Thoracic aorta (tissue), 2 donors: ENCODE measurements at places on chromosomes 2 and 18.

GRCh38 chr2:237561221-237561620 is 5.2 kb upstream of the PRLH start:
- H3K4me1 ChIP-seq = no peaks in the 10 kb centered on the region
- H3K27ac ChIP-seq = no peak overlapping the region
- no peak overlapping the region for H3K4me3 ChIP-seq

DNA sequence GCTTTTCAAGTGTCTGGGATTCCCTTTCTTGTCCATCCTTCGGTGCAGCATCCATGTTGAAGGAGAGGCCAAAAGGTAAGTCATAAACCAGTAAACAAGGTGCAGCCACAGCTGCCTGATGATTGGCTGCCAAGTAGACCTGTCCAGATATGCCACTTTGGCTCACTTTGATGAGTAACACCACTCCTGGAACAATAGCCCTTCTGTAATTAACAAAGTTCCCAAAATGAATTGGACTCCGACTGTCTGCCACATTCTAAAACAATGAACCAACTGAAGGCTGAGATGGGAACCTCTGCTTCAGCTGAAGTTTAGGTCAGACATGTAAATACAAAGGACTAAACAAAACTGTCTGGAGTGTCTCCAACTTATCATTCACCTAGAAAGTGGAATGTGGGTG is 82.2 kb upstream of the LGALSL start:
- no peak overlapping the region for H3K4me3 ChIP-seq
- no peak overlapping the region for H3K27ac ChIP-seq
- H3K4me1 ChIP-seq = peaks cover 7% of the 10 kb centered on the region
- no peaks in the 10 kb centered on the region for H3K36me3 ChIP-seq
- no peak for DNase-seq

DNA sequence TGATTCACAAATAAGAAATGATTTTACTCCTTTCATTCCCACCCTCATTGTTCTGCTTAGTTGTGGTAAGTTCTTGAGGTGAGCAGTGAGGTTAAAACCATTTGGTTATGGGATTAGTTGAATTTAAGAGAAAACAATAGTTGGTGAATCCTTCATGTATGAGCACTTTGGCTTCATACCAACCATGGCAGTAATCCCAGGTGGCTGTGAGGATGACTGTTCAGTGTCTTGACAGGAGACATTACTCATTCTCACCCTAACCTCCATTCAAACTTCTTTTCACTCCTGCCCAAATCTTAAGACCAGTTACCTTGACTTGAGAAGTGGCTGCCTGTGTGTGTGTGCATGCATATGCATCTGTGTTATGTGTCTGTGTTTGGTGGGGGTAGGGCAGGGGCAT is 143.1 kb downstream of the SETBP1 start:
- H3K27ac ChIP-seq = no peak overlapping the region
- H3K4me3 ChIP-seq = no peak overlapping the region
- DNase-seq = no peak
- H3K4me1 ChIP-seq = peaks cover 43% of the 10 kb centered on the region
- no peaks in the 10 kb centered on the region for H3K36me3 ChIP-seq
- H3K27me3 ChIP-seq = no peaks in the 10 kb centered on the region

DNA sequence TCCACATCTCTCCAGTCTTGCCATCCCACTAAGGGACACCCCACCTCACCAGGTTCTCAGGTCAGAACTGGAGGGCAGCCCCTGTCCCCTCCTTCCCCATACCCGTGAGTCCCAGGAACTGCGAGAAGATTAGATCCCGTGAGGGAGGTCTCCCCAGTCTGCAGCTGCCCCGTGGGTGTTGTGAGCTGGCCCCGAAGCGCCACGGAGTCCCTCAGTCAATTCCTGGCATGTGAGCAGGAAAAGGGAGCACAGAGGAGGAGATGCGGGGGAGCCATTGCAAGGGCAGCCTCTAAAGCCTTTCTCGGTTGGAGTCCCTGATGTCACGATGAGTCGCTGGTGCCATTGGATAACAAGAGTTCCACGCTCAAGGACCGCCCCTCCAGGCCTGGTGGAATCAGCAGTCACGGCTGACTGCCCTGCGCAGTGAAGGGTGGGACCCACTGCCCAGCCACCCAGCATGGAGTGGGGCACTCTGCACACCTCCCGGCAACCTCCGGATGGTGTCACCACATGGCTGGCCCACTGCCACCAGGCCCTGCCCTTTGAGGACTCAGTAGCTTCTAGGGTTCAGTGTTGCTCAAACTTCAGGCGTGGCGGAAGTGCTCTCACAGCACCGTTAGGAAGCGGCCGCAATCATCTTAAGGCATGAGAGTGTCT is 434.9 kb upstream of the MYT1L start:
- no peaks in the 10 kb centered on the region for H3K36me3 ChIP-seq
- no peak overlapping the region for H3K27ac ChIP-seq
- no peak for DNase-seq

DNA sequence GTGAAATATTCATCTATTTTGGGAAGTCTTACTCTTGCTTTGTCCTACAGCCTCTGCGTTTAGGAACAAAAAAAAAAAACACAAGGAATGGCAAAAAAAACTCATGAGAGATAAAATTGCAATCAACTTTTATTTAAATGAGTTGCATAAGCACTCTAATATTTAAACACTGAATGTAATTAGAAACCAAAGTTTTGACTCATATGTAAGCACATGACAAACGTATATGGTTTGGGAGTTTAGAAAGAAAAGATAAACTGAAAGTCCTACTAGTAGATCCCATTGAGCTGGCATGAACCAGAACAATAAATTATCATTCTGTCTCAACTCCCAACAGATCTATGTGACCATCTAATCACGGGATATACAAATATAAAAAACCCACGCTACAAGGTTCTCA is 44.8 kb downstream of the REV1 start:
- H3K4me1 ChIP-seq = no peaks in the 10 kb centered on the region
- no peak overlapping the region for H3K4me3 ChIP-seq
- peaks cover 16% of the 10 kb centered on the region for H3K36me3 ChIP-seq
- H3K27me3 ChIP-seq = no peaks in the 10 kb centered on the region
- DNase-seq = no peak

DNA sequence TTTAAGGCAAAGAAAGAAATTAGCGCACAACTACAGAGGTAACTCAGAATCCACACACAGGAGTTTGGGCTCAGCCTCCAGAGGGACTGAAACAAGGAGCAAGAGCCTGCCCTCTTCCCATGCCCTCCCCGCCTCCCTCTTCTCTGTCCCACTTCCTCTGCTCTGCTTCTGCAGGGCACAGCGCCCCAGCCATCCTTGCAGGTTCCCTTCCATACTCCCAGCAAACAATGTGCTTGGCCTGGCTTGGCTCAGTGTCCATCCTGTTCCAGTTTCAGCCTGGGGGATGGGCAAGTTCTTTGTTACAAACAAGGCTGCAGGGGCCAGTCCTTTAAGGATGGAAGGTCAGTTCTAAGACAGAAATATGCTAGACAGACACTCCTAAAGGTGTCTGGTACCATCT is 133.5 kb downstream of the CDH20 start:
- H3K4me3 ChIP-seq = no peak overlapping the region
- DNase-seq = no peak
- H3K27me3 ChIP-seq = no peaks in the 10 kb centered on the region
- H3K36me3 ChIP-seq = no peaks in the 10 kb centered on the region
- H3K4me1 ChIP-seq = no peaks in the 10 kb centered on the region
- H3K27ac ChIP-seq = no peak overlapping the region

GRCh38 chr2:227474410-227474809 is 2.5 kb downstream of the AGFG1 start:
- no peak overlapping the region for H3K27ac ChIP-seq
- H3K4me3 ChIP-seq = peak overlapping the region; percentile 99
- no peaks in the 10 kb centered on the region for H3K27me3 ChIP-seq
- no peaks in the 10 kb centered on the region for H3K36me3 ChIP-seq
- DNase-seq = no peak

DNA sequence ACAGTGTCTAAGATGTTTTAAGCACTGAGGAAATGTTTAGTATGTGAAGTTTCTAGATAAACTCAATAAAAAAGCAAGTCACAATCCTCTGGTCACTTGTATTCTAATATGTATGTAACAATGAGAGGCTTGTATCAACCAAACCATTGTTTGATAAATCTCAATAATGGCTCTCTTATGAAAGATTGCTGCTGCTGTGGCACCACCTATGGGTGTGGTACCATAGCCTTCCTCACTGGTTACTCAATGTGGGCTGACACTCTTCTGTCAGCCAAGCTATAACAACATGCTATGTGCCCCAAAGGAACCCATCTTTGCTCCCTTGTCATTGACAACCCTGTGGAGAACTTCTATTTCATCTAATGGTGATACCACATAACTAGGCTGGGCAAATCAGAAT is 12.6 kb upstream of the RAB1A start:
- no peaks in the 10 kb centered on the region for H3K36me3 ChIP-seq
- no peak overlapping the region for H3K27ac ChIP-seq
- no peak overlapping the region for H3K4me3 ChIP-seq
- H3K27me3 ChIP-seq = no peaks in the 10 kb centered on the region
- no peaks in the 10 kb centered on the region for H3K4me1 ChIP-seq

DNA sequence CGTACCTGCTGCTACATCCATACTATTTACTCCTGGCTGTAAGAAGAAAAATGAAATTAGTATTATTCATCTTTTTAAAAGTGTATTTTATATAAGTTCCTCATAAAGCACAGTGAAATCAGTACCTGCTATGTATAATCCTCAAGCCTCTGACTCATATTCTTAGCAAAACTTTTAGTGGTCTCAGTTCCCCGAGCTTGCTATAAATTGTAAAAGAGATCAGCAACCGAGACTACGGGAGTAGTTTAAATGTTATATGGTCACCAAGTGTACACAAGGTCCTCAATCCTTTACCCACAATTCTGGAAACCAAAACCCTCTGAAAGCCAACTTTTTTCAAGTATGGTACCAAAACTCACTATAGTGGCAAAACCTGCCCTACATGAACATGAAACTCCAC is 24.2 kb downstream of the PRPF40A start:
- no peaks in the 10 kb centered on the region for H3K36me3 ChIP-seq
- H3K4me3 ChIP-seq = no peak overlapping the region
- H3K27ac ChIP-seq = no peak overlapping the region
- DNase-seq = no peak
- H3K27me3 ChIP-seq = no peaks in the 10 kb centered on the region
- peaks cover 4% of the 10 kb centered on the region for H3K4me1 ChIP-seq

GRCh38 chr2:191115804-191116203 is 35.0 kb downstream of the STAT4 start:
- H3K27me3 ChIP-seq = no peaks in the 10 kb centered on the region
- H3K4me1 ChIP-seq = no peaks in the 10 kb centered on the region
- DNase-seq = no peak
- no peak overlapping the region for H3K27ac ChIP-seq
- no peaks in the 10 kb centered on the region for H3K36me3 ChIP-seq

GRCh38 chr2:141195087-141195486 is 935.7 kb downstream of the LRP1B start:
- no peak overlapping the region for H3K4me3 ChIP-seq
- H3K27ac ChIP-seq = no peak overlapping the region
- H3K27me3 ChIP-seq = no peaks in the 10 kb centered on the region
- no peak for DNase-seq
- no peaks in the 10 kb centered on the region for H3K4me1 ChIP-seq

DNA sequence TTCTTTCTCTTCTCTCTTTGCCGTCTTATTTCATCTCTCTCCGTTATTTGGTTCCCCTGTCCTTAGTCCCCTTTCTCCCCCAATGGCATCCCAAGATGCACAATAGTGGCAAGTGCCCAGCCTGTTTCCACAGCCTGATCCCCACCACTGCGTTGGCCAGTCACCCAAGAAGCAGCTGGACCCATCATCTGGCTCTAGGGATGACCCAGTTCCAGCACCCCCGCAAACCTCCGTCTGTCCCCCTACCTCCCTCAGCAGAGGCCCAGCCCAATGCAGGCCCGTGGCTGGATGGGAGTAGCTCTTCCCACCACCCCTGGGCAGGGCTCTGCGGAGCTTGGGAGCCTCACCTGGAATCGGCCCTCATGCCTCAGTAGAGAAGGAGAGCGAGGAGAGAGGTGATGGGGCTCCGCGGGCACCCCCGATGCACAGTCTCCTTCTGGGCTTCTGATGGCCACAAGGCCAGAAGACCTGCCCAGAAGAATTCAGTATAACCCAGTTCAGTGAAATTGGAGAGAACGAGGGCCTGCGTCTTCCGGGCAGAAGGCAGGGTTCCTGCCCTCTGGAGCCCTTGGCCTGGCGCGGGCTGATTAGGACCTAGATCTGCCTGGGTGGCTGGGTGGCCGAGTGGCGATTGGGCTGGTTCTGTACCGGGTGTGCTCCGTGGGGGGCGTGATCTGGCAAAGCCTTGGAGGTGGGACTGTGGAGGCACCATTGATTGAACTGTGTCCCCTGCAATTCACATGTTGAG is 50.9 kb downstream of the RRM2 start:
- H3K4me1 ChIP-seq = no peaks in the 10 kb centered on the region
- H3K27ac ChIP-seq = no peak overlapping the region
- no peak for DNase-seq

- H3K4me1 ChIP-seq = no peaks in the 10 kb centered on the region
- no peak for DNase-seq
- no peaks in the 10 kb centered on the region for H3K36me3 ChIP-seq
- no peak overlapping the region for H3K4me3 ChIP-seq
Observed at GRCh38 chr18:49081511-49082155, 130.9 kb upstream of the SMAD7 start.

DNA sequence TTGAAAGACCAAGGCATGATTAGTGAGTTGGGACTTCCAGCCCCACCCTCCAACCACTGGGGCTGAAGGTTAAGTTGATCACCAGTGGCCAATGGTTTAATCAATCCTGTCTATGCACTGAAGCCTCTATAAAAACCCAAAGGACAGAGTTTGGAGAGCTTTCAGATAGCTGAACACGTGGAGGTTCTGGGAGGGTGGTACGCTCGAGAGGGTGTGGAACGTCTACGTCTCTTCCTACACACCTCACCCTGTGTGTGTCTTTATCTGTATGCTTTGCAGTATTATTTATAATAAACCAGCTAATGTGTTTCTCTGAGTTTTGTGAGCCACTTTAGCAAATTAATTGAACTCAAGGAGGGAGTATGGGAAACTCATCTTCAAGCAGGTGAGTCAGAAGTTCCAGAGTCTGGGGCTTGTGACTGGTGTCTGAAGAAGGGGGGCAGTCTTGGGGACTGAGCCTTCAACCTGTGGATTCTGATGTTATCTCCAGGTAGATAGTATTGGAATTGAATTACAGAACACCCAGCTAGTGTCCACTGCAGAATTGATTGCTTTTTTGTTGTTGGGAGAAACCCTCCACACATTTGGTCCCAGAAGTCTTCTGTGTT is 20.3 kb downstream of the ACTR3 start:
- no peaks in the 10 kb centered on the region for H3K27me3 ChIP-seq
- no peak overlapping the region for H3K4me3 ChIP-seq
- no peaks in the 10 kb centered on the region for H3K36me3 ChIP-seq
- H3K4me1 ChIP-seq = peaks cover 17% of the 10 kb centered on the region

GRCh38 chr2:236237468-236238190 is 26.6 kb downstream of the ASB18 start:
- H3K36me3 ChIP-seq = no peaks in the 10 kb centered on the region
- no peaks in the 10 kb centered on the region for H3K27me3 ChIP-seq
- H3K4me3 ChIP-seq = peak overlapping the region; percentile 16
- H3K27ac ChIP-seq = no peak overlapping the region

DNA sequence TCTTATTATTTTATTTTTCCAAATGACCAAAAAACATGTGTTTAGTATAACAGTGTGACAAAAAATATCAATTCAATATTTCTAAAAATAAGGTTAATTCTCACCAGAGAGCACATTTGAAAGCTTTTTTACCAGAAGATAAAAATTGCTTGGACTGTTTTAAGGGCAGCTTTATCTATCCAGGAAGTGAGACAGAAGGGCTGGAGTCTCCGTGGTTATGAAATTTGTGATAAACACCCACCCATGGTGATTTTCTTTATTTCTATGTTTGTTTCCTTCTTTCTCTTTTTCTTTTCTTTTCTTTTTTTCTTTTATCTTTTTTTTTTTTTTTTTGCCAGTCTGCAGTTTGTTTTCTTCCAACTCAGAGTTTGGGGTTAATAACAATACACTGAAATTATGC is 298.5 kb downstream of the PIEZO2 start:
- no peak for DNase-seq
- H3K27ac ChIP-seq = no peak overlapping the region
- no peaks in the 10 kb centered on the region for H3K4me1 ChIP-seq
- H3K4me3 ChIP-seq = no peak overlapping the region
